ENCODE measurements at places on chromosomes 3 and 15.

GRCh38 chr3:72288955-72289691 lies 504.2 kb upstream of the PROK2 start:
- no peak for DNase-seq

DNA sequence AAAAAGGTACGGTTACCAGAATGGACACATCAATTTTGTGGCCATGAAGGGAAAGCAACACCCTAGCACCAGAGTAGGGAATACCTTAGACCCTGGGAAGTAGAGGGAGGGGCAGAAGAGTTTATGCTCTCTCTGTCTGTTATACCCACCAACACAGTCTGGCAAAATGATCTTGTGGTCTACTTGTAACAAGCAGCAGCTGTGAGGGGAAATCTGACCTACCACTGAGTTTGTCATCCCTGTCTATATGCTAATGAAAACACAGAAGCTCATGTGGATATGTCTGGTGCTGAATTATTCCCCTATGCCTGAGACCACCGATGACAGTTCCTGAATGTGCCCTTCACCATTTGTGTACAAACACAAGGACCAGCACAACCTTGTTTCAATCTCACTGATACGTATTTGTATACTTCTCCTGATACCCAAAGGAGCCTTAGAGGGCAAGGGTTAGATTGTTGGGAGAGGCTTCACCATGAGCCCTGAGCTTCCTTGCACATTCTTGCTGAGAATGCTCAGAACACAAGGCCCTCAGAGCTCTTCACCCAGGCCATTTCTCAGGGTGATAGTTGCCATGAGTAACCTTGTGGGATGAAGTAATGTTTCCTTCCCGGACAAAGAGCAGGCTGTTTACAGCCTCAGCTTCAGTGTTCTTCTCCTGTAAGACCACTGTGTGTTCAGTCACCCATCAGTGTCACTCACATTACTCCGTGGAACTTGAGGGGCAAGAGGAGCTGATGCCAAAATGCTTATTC lies 24.7 kb upstream of the ZNF639 start:
- no peak for DNase-seq

GRCh38 chr15:75523011-75523410 lies 56.1 kb downstream of the PTPN9 start:
- DNase-seq: no peak

GRCh38 chr3:128623762-128624176 lies 26.8 kb downstream of the RPN1 start:
- no peak for DNase-seq

- DNase-seq: no peak
These were observed 477.1 kb downstream of the EPHB1 start for GRCh38 chr3:135272026-135272669.

- DNase-seq: no peak
These were observed 40.5 kb downstream of the OSTN start for GRCh38 chr3:191239407-191240031.

GRCh38 chr3:131353986-131354385 lies 27.6 kb upstream of the NUDT16 start:
- DNase-seq: no peak

DNA sequence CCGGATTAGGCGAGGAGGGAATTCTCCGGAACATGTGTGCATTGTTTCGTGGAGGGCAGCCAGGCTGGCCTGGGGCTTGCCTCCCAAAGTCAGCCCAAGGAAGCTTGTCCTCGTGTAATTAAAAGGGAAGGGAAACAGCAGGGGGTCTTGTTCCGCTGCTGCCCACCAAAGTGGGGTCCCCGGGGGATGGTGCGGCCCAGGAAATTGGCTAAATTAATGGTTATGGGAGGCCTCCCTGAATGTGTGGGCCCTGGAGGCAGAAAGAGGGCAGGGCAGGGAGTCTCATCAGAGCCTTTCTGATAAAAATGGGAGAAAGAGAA lies 118.1 kb downstream of the OPA1 start:
- no peak for DNase-seq

GRCh38 chr15:34927726-34928125 lies 41.8 kb downstream of the AQR start:
- no peak for DNase-seq

DNA sequence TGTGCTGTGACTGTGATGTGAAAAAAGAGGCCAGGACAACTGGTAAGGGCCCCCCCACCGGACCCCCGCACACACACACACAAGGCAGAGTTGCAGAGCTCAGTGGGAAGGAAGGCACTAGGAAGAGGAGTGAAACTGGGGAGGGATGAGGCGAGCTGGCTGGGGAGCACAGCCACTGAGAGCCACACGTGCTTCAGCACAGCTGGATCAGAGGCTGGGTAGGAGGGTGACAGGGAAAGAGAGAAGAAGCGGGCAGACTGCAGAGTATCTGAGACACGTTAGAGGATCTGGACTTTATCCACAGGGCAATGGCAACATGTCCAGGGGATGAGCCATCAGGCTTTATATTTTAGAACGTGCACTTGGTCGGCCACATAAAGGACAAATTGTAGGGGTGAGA lies 38.0 kb upstream of the TKT start:
- no peak for DNase-seq

GRCh38 chr3:69723389-69723788 lies 15.9 kb upstream of the MITF start:
- no peak for DNase-seq

GRCh38 chr3:174122411-174122810 lies 724.9 kb downstream of the NLGN1 start:
- no peak for DNase-seq

- DNase-seq: no peak
These were observed 45.5 kb downstream of the PHLDB2 start for GRCh38 chr3:111904376-111905241.

DNA sequence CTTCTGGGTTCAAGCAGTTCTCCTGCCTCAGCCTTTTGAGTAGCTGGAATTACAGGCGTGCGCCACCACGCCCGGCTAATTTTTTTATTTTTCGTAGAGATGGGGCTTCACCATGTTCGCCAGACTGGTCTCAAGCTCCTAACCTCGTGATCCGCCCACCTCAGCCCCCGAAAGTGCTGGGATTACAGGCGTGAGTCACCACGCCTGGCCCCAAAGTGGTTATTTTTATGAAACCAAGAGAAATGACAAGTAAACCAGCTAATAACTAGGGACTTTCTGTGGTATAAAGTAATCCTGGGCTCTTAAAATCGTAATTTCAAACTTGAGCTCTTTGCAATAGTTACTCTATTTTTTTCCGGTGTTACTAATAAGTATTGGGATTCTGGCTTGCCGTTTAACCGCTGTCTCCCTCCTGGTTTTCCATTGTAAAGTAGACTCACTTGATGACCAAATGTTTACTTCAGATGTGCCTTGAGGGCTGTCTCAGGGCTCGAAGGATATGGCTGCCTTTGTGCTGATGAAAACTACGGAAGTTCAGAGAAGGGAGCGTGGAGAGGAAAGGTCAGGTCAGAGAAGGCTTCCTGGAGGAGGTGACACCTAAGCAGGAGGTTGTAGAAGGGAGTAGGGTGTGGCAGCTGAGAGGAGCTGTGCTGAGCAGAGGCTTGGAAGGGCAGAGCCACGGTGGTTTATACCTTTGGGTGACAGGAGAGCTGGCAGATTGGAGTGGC lies 4.2 kb downstream of the ZSCAN2 start:
- DNase-seq: no peak

DNA sequence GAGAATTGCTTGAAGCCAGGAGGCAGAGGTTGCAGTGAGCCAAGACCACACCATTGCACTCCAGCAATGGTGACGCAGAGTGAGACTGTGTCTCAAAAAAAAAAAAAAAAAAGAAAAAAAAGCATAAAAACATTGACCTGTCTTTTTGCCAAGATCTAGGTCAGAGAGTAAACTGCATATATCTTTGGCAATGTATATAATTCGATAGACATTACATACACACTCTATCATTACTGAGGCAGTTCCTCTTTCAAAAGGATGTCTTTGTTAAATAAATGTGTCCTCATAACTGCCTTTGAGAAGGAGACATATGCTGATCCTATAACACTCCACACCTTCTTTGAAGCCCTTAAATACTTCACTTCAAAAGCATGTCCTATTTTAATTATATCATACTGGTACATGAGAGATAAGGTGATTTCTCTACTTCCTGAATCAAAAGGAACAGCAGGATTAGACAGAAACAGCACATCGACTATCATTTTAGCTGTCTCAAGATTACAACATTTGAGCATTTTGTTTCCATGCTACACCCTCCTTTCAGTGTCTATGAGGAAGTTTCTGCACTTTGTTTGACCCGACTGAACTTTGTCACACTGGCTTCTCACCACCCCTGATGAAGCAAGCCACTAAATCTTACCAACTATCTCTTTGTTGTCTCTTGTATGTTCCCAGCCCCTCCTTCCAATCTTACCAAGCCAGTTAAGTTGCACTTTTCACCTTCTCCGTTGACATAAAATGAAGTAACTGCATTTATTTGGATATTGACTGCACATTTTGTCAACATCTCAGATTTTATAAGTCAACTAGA lies 335.8 kb downstream of the MECOM start:
- DNase-seq: no peak

GRCh38 chr3:128395500-128396162 lies 71.1 kb downstream of the DNAJB8 start:
- DNase-seq: no peak

GRCh38 chr3:148853076-148853475 lies 12.0 kb upstream of the CPA3 start:
- no peak for DNase-seq

- DNase-seq: no peak
These were observed 419 bp downstream of the HYKK start for GRCh38 chr15:78507831-78508160.

- no peak for DNase-seq
These were observed 102.4 kb downstream of the NR1D2 start for GRCh38 chr3:24047513-24047912.

DNA sequence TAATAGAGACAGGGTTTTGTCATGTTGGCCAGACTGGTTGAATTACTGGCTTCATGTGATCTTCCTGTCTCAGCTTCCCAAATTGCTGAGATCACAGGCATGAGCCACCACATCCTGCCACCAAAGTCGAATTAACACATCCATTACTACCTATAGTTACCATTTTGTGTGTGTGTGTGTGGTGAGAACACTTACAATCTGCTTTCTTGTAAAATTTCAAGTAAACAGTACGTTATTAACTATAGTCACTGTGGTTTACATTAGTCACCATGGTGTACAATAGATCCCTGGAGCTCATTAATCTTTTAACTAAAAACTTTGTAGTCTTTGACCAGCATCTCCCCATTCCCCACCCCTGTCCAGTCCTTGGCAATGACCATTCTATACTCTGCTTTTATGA lies 270.0 kb downstream of the NAALADL2 start:
- no peak for DNase-seq

- DNase-seq: no peak
These were observed 164.7 kb upstream of the UBE2E2 start for GRCh38 chr3:23038471-23038870.

DNA sequence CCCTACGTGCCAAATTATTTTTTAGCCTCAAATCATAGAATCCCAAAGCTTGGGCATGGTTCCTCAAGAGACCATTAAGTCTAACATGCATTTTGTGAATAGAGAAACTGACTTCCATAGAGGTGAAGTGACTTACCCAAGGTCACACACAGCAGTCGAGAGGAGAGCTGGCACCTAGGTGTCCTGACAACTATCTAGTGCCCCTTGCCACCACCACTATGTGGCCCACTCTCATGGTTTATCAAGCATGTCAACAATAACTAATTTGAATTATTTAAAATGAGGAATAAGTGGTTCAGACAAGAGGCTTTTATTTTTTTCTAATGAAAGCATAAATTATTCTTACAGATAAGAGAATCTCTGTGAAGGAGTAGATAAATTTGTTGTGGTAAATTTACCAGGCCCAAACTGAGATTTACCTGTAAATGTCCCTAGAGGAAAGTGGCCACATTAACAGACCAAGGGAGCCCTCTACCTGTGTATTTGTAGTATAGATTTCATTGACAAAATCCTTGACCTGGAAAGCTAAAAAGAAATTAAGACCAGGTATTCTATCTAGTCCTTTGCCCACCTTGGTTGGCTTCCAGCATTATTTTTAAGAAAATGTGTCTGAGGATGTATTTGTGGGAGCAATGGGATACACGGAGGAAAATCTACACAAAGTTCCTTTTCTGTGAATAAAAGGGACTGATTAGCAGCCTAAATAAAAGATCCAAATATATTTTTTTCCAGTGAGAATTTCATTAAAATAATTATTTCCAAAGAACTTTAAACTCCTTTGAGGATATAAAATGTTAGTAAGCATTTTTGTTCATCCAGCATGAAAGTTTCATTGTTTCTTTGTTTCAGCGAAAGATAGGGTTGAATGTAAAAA lies 49.1 kb downstream of the IQCH start:
- DNase-seq: peak; percentile 43

GRCh38 chr3:58366699-58367098 lies 34.0 kb downstream of the PXK start:
- no peak for DNase-seq

GRCh38 chr15:34793071-34793470 lies 2.3 kb downstream of the ACTC1 start:
- DNase-seq: no peak

GRCh38 chr3:105801397-105801796 lies 67.4 kb downstream of the CBLB start:
- no peak for DNase-seq

DNA sequence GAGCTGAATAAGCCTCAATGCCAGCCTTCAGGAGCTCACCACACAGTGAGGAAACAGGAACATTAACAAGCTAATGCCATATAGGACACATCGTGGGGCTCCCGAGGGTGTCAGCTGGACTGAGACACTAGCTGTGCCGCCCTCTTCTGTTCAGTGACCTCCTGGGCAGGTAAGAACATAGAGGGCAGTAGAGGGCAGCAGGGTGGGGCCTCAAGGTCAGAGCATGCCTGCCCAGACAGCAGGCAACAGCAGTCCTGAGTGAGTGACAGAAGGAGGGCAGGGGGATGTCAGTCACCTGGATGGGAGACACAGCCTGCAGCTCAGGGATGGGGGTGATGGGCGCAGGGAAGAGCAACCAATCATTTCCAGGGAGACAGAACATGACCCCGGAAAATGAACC lies 15.5 kb downstream of the NTRK3 start:
- DNase-seq: no peak

- DNase-seq: no peak
These were observed 95.0 kb upstream of the MRPL3 start for GRCh38 chr3:131597816-131598215.

GRCh38 chr3:29718661-29719065 lies 437.8 kb downstream of the RBMS3 start:
- DNase-seq: no peak

GRCh38 chr3:67113802-67114407 lies 115.8 kb downstream of the KBTBD8 start:
- DNase-seq: peak; percentile 63

GRCh38 chr3:77655396-77655795 lies 615.5 kb downstream of the ROBO2 start:
- no peak for DNase-seq

Measured in immature natural killer cell (primary cell).